ENCODE measurements at places on chromosomes 12 and 14.

GRCh38 chr12:84172823-84173424 lies 739.7 kb downstream of the SLC6A15 start:
- no peak for DNase-seq

DNA sequence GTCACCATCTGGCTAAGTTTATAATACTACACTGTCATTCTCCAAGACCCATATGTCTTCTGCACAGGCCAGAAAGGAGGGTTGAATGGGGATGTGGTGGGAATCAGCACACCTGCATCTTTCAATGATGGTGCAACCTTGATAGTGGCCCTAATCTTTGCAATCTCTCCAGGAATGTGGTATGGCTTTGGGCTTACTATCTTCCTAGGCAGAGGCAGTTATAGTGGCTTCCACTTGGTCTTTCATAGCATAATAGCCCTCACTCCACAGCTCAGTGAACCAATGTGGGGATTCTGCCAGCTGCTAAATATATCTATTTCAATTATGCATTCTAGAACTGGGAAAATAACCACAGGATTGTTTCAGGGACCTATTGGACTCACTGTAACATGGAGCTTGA lies 61.8 kb upstream of the ATP2B1 start:
- no peak for DNase-seq

DNA sequence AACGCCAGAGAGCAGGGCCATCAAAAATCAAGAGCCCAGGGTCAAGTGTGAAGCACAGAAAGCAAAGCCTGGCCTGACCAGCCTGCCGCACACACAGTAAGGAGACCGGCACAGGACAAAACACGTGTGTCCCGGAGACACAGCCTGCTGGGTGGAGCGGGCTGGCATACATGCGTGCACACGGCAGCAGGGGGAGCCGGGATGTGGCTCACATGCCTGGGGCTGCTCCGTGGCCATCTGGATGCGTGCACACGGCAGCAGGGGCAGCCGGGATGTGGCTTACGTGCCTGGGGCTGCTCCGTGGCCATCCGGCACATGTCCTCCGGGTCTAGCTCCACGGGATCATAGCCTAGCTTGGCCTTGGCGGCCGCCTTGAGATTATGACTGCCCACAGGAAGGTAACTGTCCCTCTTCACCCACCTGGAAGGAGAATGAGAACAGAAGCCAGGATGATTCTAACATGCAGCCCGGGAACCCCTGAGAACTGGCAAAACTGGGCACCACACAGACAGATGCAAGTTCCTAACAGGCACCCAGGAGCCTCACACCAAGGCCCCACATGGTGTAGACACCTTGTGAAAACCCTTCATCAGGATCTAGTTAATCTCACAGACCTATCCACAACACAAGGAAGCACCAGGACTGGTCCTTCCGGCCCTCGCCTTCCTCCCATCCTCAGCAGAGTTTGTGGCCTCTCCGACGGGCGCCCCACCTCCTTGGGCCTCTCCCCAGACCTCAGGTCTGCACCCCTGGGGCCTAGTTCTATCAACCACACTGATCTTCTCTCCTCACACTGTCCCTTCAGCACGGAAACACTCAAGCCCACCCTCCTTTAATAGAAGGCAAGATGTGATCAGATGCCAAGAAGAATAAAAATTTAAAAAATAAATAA lies 13.6 kb downstream of the POLE start:
- no peak for DNase-seq

DNA sequence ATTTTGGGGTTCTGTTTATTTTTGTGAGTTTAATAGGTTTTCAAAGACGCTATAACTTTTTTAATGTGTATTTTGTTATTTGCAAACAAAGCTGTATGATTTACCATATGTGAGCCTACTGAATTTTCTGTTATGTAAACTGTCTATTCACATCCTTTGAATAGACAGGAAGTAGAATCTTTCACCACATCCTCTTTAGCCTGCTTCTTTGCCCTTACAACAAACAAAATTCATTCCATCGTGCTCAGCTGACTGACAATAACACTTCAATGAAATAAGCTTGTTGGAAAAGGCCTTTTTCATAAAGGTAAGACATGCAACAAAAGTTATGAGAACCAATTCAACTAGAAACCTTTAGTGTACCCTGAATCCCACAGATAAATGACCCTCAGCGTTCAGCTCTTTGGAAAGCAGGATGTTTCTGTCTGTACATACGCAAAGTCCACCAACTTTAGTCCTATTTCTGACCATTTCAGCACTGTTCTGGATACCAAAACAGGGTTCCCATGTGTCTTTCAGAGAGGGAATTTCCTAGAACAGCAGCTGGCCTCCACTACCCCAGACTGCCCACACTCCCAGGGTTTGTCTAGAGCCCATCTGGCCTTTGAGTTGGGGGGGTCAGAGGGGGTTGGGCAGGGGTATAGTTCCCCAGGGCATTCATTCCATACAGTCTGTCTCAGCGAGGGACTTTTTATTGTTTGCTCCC lies 71.3 kb downstream of the DUSP6 start:
- no peak for DNase-seq

DNA sequence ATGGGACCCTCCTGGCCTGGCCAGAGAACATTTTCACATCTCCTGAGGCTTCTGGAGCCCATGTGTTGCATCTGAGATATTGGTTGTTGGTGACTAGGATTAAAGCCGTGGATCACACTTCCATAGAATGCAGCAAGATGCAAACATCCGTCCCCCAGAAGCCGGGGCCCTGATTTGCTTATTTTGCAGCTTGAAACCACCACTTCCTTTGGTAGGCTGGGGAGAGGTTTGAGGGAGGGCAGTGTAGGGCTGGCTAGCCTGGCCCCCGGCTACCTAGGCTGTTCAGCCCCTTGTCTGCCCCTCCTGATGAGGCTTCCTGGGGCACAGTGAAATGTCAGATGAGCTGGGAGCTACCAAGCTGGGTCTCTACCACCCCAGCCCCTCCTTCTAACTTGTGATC lies 209.7 kb upstream of the PWP1 start:
- DNase-seq: no peak

DNA sequence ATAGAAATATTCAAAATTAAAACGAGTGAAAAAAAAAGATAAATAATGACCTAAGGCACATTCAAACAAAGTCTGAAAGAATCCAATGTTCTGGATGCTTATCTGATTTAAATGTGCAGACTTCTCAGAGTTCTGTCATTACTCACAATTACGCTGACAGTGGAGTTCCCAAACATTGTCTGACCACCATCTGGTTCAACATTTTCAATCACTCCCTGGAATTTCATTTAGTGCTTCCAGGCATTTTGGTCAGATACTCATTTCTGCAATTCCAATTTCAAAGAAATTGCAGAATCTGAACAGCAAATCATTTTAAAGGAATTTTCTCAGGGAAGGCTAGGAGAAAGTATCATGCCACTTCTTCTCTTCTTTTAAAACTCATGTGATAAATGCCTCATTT lies 398.2 kb upstream of the PDE3A start:
- DNase-seq: no peak

GRCh38 chr12:132213359-132214160 lies 69.3 kb downstream of the NOC4L start:
- DNase-seq: no peak

GRCh38 chr12:1529228-1529861 lies 65.0 kb downstream of the FBXL14 start:
- DNase-seq: no peak
